ENCODE measurements at places on chromosomes 4 and X. TPM values are rescaled to one million over a fixed set of nuclear protein-coding genes. Genes with fewer than 3 reads are reported as not detected.

VCX2 gene
- total RNA-seq: not detected

PSMD10 gene
- total RNA-seq: 96.1 TPM

CPLX1 gene
- not detected for total RNA-seq

SERTM2 gene
- total RNA-seq: 0.05 TPM

DOCK11 gene
- total RNA-seq: 32.7 TPM
